KBM-7 (cell line): ENCODE measurements at places on chromosomes 6 and 20.

DNA sequence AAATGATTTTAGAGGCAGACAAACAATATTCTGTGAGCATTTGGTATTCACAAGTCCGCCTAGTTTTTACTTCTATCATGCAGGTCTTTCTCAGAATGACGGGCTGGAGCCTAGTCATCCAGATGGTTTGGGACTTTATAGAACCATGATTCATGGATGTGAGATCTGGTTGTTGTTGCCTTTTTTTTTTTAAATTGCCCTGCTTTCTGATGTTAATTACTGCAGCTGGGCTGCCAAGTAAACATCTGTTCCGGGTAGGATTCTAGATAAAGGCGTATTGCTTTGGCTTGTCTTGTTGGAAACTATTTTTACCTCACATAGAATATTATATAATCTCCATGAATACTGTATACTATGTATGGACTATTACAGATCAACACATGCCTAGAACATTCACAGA is 58.1 kb downstream of the RNF217 start:
- no peak for DNase-seq

- DNase-seq = no peak
Observed at GRCh38 chr6:124356276-124356810, 552.7 kb downstream of the NKAIN2 start.

DNA sequence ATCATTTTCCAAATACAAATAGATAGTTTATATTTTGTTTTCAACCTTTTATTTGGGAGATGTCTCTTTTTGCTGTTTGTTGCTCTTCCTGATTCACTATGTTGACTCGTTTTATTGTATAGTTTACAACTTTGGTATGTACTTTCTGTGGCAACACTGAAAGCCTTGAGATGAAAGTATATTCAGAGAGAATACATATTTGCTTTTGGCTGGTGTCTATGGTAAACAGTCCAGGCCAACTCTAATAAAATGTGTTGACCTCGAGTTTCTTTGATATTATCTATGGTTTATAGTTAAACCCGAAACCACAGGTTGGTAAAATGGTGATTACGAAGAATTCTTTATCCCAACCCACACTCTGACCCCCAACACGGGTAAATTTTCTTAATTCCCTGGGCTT is 919.6 kb upstream of the MAP3K7 start:
- DNase-seq = no peak

DNA sequence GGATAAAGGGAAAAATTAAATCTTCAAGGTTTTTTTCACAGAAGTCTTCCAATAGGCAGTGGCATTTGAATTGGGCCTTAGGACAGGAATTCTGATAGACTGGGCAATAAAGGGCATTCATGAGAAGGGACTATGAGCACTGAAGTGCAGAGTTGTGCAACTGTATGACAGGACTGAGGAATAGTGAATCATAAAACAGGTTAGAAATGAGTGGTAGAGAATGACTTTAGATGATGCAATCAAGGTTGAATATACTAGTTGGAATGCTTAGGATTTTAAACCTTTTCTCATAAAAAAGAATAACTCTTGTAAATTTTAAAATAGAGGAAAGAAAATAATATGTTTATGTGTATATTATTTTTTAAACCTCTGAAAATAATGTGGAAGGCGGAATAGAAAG is 944.7 kb downstream of the PHF3 start:
- no peak for DNase-seq

DNA sequence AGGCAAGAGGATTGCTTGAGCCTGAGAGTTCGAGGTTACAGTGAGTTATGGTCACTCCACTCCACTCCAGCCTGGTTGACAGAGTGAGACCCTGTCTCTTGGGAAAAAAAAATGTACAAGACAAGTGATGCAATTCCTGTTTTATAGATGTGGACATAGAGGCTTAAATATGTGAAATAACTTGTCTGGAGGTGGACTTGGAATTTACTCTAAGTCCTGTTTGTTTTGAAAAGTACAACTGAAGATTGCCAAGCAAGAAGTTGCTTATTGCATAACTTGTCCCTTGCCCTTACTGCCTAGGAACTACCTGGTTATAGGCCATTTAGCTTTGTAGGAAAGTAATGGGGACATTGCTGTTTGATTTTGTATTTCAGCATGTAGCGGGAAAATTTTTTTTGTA is 26.0 kb upstream of the ADIG start:
- DNase-seq = no peak

GRCh38 chr6:11021714-11022113 is 22.4 kb downstream of the ELOVL2 start:
- no peak for DNase-seq
